ENCODE measurements at places on chromosomes 2 and 18.

- ATAC-seq: no peak
These were observed 24.2 kb upstream of the KLF11 start for GRCh38 chr2:10019174-10019573.

DNA sequence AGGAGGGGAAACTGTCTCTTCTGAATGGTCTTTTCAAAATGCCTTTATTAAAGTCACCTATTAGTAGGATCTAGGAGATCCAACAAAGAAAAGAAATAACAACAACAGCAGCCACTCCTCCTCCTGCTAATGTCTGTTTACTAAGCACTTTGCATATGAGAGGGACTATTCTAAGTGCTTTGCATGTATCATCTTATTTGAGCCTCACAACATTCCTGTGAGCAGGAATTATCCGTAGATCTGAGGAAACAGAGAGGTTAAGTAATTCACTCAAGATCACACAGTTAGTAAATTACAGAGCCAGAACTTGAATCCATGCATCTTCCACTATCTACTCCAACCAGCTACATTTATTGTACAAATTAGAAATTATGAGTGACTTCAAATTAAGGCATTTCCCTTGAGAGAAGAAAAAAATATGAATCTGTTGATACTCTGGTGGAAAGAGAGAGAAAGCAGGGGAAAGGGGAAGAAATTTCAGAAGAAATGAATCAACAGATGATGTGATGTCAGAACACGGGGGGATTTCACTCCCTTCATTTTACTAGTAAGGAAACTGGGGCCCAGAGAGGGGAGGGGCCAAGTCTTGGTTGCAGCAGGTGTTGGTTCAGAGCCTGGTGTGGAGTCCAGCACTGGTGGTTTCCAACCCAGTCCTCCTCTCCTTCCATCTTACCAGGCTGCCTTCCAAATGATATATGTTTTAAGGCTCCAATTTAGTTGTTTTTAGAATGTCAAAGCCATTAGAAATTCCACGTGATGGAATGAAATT lies 49.7 kb downstream of the TSN start:
- ATAC-seq: no peak

DNA sequence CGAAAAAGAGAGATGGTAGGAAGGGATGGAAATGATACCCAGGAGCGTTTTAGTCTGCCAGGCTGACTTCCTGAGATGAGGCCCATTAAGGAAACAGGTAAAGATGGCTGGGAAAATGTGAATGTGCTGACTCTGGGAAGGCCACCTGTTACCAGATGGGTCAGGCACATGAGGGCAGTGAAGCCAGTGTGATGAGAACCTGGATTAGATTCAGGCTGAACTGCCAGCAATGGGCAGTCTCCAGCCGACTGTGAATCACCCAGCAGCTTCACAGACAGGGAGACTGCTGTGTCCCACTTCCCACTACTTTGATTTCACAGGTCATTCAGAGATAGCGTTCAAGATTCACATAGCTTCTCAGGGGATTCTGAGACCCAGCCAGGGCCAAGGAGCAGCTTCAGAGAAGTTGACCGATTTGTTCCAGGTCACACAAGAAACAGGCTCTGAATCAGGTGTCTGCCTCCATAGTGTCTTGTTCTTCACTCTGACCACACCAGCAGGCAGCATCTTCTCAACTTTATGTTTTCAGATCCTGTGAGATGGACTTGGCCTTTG lies 26.4 kb downstream of the CAPN13 start:
- ATAC-seq: no peak

DNA sequence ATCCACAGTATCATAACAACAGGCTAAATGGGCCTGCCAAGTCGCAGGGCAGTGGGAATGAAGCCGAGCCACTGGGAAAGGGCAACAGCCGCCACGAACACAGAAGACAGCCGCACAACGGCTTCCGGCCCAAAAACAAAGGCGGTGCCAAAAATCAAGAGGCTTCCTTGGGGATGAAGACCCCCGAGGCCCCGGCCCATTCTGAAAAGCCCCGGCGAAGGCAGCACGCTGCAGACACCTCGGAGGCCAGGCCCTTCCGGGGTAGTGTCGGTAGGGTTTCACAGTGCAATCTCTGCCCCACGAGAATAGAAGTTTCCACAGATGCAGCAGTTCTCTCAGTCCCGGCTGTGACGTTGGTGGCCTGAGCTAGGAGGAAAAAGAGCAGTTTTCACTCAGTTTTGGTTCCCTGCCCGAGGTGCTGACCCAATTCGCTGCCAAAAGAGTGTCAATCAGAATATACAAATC lies 32.2 kb downstream of the KCTD18 start:
- ATAC-seq: no peak

DNA sequence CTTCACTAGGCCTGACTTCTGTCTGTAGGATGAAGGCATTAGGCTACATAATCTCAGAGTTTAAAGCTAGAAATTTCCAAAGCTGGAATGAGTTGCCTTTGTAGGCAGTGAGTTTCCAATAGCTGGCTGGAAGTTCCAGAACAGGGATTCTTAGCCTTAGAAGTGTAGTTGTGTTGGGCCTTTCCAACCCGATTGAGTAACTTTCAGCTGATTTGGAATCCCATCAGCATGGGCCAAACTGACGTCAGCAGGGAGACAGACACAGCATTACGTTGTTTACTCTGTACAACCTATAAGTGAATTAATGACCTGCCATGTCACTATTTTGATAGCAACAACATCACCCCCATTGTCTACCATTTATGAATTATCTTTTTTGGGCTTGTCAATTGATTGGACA lies 56.9 kb downstream of the SETBP1 start:
- no peak for ATAC-seq
